ENCODE measurements at places on chromosomes 6 and 20.
A peak's percentile ranks its signal among the peaks of the same experiment; 100 is the strongest.

DNA sequence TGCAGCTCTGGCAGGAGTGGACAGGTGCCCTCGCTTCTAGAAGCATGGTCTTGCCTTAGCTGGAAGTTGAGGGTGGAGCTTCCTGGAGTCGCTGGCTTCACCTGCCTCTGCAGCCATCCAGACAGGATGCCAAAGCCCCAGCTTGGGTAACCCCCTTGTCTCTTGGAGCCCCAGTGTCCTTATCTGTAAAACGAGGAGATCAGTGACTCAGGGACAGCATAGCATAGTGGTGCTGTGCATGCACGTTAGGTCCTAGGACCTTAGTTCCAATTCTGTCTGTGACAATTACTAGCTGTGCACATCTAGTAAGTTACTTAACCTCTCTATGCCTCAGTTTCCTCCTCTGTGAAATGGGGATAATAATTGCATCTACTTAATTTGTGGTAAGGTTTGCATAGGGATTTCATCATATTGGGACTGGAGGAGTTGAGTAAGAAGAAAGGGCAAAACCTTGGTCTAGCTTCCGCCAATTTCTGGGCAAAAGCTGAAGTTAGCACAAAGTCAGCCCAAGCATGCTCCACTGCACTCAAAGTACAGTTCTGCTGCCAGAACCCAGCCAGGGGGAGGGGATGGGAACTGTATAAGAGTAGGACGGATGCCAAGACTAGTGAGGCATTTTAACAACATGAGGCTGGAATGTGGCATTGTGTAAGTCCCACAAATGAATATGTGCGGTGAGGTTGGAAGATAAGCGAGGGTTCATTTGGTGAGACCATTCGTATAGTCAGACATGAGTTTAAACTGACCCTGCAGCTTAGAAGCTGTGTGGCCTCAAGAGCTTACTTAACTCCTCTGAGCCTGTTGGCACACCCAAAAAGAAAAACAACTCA lies 24.5 kb downstream of the TOX2 start:
- no peak for DNase-seq

DNA sequence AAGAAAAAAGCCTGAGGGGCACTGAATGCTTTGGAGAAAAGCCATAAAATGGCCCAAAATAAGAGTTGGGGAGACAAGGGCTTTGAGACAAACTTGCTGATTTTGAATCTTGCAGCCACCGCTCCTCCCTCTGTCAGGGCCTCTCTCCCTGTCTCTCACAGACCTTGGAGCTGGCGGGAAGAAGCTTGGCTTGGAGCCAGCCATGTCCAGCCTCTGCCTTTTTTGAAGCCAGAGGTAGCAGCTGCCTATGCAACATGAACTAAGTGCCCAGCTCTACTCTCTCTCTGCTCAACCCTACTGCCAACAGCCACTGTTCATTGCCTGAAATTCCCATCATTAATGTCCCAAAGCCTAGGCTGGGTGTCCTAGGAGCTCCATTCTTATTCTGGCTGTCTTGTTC lies 63.7 kb upstream of the CTNNBL1 start:
- no peak for DNase-seq

DNA sequence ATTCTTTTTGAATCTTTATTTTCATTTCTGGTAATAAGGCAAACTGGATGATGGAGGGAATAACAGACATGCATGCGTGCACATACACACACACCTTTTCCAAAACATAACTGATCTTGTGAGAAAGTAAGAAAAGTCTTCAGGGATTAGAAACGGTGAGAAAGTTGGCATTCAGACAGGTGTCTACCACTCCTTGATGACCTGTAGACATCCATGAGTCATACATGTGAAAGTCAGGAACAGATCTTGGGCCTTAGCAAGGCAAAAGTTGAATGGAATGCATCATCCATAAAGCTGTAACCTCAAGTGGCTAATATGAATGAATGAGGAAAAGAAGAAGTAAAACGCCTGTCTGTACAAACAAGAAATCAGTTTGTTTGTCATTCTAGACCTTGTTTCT lies 97.3 kb downstream of the GRIK2 start:
- DNase-seq: no peak

GRCh38 chr20:47066484-47067270 lies 172.0 kb downstream of the EYA2 start:
- DNase-seq: no peak

GRCh38 chr6:3911130-3911529 lies 62.0 kb downstream of the FAM50B start:
- DNase-seq: no peak

DNA sequence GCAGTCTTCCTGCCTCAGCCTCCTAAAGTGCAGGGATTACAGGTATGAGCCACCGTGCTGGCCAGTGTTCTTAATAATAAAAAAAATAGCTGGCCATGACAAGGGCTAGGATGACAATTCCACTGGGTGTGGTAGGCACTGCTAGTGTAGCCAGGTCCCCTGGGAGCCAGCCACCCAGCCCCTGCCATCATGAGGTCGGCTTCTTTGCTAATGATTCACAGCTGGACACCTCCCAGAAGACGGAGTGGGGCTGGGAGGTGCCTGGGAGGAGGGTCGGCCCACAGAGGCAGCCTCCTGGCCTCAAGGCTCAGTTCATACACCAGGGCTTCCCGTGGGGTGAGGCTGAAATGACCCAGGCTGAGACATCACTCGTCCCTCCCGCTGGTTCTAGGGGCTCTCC lies 230.4 kb downstream of the TAF4 start:
- DNase-seq: no peak

DNA sequence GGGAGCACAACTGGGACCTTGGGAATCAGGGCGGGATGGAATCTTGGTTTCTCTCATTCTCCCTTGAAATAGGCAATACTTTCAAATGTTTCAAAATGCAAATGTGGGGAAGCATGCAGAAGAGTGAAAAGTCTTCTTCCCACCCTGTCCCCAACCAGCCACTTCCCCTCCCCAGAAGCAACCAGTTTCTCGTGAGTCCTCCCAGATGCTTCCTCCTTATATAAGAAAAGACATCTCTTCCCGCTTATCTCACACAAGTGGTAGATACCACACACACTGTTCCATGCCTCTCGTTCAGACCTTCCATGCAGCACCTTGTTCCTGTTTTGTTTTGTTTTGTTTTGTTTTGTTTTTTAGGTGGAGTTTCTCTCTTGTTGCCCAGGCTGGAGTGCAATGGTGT lies 25.1 kb downstream of the HCK start:
- DNase-seq: no peak

- DNase-seq: no peak
Observed at GRCh38 chr20:45545754-45546453, 1.3 kb downstream of the EPPIN start.

- no peak for DNase-seq
Observed at GRCh38 chr6:163651915-163652668, 237.6 kb downstream of the QKI start.

- peak; percentile 27 for DNase-seq
Observed at GRCh38 chr6:147508042-147508865, at the start of gene SAMD5. Gene SAMD5, plus strand, starts transcription at chr6:147508690. Its CDS starts 239 bp downstream, at chr6:147508929.

DNA sequence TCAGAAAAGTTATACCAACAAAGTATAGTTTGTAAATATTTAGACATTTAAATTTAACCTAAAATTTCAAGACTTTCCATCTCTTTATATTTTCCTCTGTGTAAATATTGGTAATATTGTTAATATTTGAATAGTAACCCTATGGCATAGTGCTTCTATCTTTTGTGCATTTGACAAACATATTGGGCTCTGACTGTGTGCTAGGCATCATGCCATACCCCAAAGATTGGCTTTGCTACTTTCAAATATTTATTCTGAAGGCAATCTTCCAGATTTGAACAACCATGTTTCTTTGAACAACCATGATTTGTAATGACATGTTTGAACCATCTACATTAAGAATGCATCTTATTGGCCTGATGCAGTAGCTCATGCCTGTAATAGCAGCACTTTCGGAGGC lies 15.5 kb upstream of the PRDM1 start:
- no peak for DNase-seq

GRCh38 chr20:44392776-44393607 lies 37.5 kb downstream of the HNF4A start:
- no peak for DNase-seq

- no peak for DNase-seq
Observed at GRCh38 chr6:84218091-84218490, 9.4 kb downstream of the CEP162 start.

DNA sequence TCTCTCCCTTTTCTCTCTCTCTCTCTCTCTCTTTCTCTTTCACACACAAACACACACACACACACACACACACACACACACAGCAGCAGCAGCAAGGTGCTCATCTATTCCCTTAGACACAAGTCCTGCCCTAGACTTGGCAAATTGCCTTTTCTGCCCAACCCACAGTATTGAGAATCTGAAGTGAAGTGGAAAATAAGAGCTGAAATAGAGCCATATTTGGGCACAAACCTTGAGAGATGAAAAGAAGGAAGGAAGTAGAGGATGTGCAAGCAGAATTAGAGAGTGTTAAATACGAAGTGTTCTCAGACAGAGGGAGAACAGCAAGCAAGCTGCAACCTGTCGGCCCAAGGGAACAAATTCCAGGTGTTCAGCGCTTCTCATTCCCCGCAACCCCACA lies 557.5 kb upstream of the NOX3 start:
- DNase-seq: no peak

DNA sequence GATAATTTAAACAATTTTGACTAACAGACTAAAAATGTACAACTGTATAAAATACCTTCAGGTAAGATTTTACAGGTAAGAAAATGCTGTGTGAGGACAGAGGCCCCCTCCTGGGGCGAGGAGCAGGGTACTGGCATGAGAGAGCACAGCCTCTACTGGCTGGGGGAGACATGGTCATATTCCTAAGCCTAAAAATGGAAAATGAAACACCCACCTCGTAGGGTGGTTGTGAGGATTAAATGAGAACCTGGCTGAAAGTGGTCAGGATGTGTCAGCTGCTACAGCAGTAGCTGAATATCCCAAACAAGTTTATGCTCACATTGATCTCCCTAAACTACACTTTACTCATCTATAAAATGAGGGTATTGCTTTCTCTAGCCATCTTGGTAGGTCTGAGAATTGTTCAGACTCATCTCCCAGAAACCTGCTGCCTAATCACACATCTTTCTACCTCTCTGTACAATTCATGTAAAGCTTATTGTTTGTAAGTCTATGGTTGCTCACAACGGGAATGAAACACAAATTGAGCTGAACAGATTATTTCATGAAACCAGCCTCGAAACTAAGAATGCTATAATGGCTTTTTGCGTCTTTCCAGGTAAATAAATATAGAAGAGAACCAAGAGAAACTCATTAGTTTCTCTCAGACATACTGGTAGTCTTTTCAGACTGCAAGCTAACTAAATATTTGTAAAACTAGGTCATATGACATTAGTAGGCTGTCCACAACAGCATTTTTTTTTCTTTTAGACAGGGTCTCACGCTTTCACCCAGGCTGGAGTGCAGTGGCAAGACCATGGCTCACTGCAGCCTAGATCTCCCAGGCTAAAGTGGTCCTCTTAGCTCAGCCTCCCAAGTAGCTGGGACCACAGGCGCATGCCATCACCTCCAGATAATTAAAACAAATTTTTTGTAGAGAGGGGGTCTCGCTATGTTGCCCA lies 69.6 kb downstream of the POPDC3 start:
- no peak for DNase-seq

GRCh38 chr20:2327620-2328555 lies 32.1 kb downstream of the TGM3 start:
- no peak for DNase-seq

- no peak for DNase-seq
Observed at GRCh38 chr6:138785980-138786379, 9.9 kb upstream of the ECT2L start.

- no peak for DNase-seq
Observed at GRCh38 chr6:118645395-118645794, 6.0 kb downstream of the CEP85L start.

GRCh38 chr6:155352811-155353210 lies 38.5 kb upstream of the TFB1M start:
- no peak for DNase-seq

DNA sequence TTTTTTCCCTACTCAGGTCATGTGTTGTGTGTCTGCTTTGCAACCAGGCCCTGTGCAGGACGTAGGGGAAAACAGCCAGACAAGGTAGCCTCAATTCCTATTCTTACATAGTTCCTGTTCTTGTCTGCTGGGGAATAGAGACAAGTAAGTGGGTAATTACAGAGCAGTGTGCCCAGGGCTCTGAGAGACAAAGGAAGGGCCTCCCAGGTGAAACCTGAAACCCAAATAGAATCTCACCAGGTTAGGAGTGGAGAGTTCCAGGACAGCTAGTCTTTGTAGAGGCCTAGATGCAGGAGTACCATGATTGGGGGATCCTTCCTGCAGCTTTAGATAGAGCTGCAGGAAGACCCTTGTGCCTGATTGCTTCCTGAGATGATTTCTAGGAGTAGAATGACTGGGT lies 48.4 kb downstream of the DHX35 start:
- no peak for DNase-seq

- DNase-seq: no peak
Observed at GRCh38 chr20:62738025-62738881, 29.6 kb downstream of the NTSR1 start.

DNA sequence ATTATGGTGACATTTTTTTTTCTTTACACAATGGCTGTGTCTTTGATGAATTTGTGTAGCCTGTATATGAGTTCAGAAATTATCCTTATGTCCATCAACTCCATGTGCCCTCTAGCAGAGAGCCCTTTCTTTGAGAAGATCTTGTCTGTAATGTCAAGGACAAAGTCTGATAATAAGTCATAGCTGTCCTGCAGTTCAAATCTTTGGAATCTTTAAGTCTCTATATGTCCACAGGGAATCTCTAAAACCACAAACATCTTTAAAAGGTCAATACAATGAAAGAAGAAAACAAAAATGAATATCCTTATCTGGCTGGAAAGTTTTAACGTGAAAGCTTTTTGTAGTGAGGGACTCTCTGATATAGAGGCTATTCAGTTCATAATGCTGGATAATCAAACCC lies 16.9 kb upstream of the TMEM14A start:
- DNase-seq: no peak

DNA sequence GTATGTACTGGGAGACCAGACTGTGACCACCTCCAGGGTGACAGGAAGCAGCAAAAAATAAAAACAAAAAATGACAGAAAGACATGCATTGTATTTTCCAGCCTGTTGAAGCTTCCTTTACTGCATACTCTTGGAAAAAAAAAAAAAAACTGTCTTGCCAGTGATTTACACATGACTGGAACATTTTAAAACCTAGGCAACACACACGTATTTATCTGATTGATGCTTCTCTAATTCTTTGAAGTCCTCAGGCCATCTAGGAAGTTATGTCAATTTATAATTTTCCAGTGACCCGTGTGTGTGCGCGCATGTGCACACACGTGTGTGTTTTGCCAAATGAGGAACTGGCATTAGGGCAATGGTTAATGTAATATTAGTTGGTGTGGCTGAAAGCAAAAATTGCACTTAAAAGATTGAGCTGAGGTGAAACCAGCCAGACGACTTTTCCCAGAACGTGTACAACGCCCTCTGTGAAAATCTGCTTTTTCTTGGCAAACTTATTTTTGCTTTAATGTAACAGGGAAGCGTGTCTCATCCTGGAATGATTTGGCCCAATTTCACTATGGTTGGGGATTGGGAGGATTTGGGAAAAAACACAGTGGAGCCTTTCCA lies 315.2 kb downstream of the TFAP2A start:
- no peak for DNase-seq

GRCh38 chr6:31574106-31575061 lies 981 bp upstream of the TNF start:
- DNase-seq: no peak
